Stimulated activated CD4-positive, alpha-beta T cell treated with anti-CD3 and anti-CD28 coated beads, Interleukin-15, amount 100 ng/mL, for 1 hour (primary cell): ENCODE measurements at places on chromosomes 5 and 9.

DNA sequence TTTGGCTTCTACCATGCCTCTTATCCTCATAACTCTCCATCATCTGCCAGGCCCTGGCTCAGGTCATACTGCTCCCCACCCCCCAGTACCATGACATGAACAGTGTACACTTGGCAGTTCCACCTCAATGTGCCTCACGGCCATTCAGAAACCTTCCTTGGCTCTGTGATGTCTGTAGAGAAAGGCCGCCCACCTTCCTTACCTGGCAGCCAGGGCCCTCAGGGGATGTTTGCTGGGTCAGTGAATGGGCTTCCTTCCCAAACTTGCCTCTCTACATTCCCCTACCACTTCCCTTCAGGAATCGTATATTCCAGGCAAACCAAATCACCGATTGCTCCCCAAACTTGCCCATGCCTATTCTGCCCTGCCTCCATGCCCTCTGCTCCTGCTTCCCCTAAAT is 101.1 kb downstream of the PSD2 start:
- DNase-seq, result no peak

DNA sequence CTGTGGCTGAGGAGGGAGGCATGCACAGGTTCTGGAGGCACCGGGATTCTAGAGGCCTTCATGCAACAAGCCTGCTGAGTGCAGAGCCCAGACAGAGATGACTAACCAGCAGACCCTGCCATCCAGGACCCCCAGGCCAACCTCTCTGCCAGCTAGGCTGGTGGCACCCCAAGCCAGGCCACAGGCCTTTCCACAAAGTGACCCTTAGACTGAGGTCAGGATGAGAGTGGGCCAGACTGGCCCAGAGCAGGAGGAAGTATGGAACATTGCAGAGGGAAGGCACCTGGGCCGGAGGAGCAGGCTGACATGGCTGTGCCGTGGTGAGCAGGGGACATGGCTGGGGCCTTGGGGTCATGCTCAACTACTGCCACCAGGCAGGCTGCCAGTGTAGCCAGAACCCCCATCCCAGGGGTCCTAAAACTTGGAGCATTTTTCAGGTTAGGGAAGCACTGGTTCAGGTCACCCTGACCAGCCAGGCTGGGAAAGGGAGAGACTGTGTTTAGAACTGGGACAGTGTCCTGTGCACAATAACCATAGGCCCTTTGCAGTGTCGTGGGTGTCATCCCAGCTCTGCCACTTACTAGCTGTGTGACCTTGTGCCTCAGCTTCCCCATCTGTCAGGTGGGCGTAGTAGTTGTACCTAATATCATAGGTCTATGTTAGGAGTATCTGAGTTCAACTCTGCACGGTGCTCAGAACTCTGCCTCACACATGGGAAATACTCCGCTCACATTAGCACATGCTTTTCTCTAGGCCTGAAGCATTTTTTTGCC is 17.3 kb downstream of the TCF7 start:
- no peak for DNase-seq

GRCh38 chr9:107485458-107486043 is 4.0 kb downstream of the KLF4 start:
- DNase-seq, result no peak

- DNase-seq, result no peak
Measured at GRCh38 chr5:104053353-104053649, 490.7 kb upstream of the NUDT12 start.

DNA sequence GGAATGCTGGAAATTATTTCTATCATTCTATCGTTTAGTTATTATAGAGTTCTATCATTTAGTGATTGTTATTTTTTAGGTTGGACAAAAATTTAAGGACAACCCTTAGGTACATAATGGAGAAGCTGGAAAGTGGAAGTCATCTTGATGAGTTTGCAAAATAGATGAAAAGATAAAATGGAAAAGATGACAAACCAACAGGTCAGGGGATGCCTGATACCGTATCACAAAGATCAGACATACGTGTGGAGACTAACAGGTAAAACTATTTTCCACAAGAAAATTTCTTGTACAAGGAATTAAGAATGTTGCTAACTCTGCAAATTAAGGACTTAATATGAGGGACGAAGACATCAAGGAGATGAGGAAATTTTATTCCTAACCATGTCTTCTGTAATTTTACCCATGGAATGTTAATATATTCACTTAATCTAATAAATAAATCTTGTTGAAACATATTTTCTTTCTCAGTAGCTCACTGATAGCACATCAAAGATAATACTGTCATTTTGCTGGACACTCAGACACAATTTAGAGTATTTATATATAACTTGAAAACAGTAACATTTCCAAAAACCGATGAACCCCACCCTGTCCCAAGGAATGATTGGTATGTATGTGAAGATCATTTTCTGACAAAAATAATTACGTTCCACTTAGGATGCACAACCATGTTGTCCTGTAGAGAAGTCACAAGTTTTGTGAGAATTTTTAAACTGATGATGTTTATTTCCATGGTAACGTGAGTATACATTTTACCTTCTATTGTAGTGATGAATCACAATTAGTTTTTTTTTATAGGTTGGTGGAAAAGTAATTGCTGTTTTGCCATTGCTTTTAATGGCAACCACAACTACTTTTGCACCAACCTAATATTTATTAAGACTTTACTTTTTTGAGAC is 2.6 kb downstream of the LURAP1L start:
- no peak for DNase-seq

DNA sequence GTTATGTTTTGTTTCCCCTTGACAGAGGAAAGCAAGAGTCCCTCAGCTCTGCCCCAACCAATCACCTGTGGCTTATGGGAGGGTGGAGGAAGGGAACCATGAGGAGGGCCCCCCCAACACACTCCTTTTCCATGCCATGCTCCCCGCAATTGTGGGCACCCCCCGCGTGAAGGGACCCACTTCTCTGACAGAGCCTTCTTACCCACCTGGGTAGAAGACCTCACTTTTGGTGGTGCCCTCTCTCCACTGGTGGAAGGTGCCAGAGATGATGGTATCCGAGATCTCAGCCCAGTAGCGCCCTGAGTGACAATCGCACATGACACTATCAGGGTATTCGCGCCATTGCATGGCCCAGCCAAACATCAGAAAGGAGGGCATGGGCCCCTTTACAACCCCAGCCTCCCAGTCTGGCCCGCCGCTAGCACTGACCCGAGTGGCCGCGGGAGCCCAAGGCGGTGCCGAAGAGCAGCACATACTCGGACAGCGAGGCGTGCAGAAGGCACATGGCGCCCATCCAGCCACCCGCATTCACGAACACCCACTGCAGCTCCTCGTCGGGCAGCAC is 714 bp downstream of the SIGMAR1 start:
- DNase-seq, result no peak
